GM12878 (cell line): ENCODE measurements at places on chromosomes 5 and 9. TPM values are rescaled to one million over a fixed set of nuclear protein-coding genes. Genes with fewer than 3 reads are reported as not detected.

The NDUFS6 gene
- 56.4 and 57.5 TPM in 2 replicates for total RNA-seq

The RFX3 gene
- total RNA-seq = 11.9 and 14.8 TPM in 2 replicates

The TARS1 gene
- total RNA-seq = 212 and 216 TPM in 2 replicates

The CARD19 gene
- total RNA-seq = 21.6 and 21.8 TPM in 2 replicates

The DDX4 gene
- total RNA-seq = 0.36 TPM in 1 of 2 replicates, not detected in the other

The RELL2 gene
- total RNA-seq = 15.4 and 15.7 TPM in 2 replicates

The SPINK13 gene
- total RNA-seq = not detected in 2 replicates

The TMC1 gene
- 0.23 TPM in 1 of 2 replicates, not detected in the other for total RNA-seq

DNA sequence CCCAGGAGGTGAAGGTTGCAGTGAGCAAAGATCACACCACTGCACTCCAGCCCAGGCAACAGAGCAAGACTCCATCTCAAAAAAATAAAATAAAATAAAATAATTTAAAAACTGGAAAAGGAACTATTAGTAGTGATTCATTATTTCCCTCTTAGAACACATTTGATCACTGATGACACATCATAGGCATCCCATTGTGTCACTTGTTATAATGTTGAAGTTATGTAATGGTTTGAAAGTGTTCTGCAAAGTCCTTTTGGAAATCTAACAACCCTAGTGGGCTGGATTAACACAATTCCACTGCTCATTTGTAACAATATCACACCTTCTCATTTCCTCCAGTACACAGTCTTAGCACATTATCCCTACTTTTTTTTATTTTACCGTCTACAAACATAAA, 81.8 kb upstream of the LMNB1 start:
- H3K4me1 ChIP-seq = no peaks in the 10 kb centered on the region
- DNase-seq = no peak
- no peak overlapping the region for H3K27ac ChIP-seq
- no peaks in the 10 kb centered on the region for H3K27me3 ChIP-seq
- no peaks in the 10 kb centered on the region for H3K36me3 ChIP-seq

DNA sequence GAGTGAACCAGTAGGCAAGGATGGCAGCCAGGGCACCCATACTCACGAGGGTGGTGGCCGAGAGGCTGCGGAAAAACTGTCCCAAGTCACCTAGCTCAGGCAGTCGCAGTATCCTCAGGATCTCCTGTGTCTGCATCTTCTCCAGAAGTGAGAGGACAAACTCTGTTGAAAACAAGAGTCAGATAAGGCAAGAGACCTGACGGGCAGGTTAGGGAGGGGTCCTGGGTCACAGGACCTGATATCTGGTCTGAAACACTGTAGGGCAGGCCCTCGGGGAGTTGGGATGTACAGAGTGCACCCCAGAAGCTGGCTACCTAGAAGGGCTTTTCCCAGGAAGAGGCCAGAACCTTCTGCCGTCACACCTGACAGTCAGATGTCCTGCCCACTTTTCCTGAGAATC, 17.4 kb downstream of the ACSL6 start:
- no peaks in the 10 kb centered on the region for H3K36me3 ChIP-seq
- no peaks in the 10 kb centered on the region for H3K27me3 ChIP-seq
- DNase-seq = no peak
- H3K27ac ChIP-seq = no peak overlapping the region

DNA sequence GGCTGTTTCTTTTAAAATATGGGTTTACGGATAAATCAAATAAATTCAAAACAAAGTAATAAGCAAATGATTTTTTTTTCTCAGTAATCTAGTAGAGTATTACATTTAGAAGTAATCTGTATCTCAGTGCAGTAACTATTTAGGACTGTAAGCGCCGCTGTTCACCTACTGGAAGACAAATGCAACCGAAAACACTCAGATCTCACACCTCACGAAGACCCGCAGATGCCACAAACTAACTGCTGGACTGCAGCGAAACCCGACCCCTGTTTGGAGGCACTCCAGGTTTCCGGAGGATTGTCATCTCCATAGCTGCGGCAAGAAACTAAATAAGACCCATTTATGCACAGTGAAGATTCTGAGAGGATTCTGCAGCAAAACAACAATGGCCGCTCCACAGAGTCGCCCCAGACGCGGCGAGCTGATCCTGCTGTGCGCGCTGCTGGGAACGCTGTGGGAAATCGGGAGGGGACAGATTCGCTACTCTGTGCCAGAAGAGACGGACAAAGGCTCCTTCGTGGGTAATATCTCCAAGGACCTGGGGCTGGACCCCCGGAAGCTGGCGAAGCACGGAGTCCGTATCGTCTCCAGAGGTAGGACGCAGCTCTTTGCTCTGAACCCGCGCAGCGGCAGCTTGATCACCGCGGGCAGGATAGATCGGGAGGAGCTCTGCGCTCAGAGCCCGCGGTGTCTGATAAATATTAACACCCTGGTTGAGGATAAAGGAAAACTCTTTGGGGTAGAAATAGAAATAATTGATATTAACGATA, at the start of gene PCDHGA8:
PCDHGA8 (plus strand) TSS at position 205 of the 770 bp plus-strand sequence; CDS start at position 386, 181 bp downstream.
- H3K36me3 ChIP-seq = no peaks in the 10 kb centered on the region
- H3K27me3 ChIP-seq = no peaks in the 10 kb centered on the region
- DNase-seq = no peak
- no peak within 1 kb of the TSS for H3K4me3 ChIP-seq
- no peak within 1 kb of the TSS for H3K27ac ChIP-seq
- no peaks in the 10 kb centered on the region for H3K4me1 ChIP-seq

GRCh38 chr5:146188358-146188757, 5.9 kb upstream of the LARS1 start:
- H3K4me1 ChIP-seq = no peaks in the 10 kb centered on the region
- H3K36me3 ChIP-seq = no peaks in the 10 kb centered on the region
- no peak overlapping the region for H3K27ac ChIP-seq
- no peak for DNase-seq
- no peak overlapping the region for H3K4me3 ChIP-seq

GRCh38 chr5:57592236-57592635, 109.6 kb upstream of the ACTBL2 start:
- no peak for DNase-seq
- H3K36me3 ChIP-seq = no peaks in the 10 kb centered on the region
- no peak overlapping the region for H3K27ac ChIP-seq
- H3K4me1 ChIP-seq = no peaks in the 10 kb centered on the region
- no peaks in the 10 kb centered on the region for H3K27me3 ChIP-seq
- no peak overlapping the region for H3K4me3 ChIP-seq

- H3K27ac ChIP-seq = no peak overlapping the region
- no peak for DNase-seq
- H3K27me3 ChIP-seq = no peaks in the 10 kb centered on the region
- no peak overlapping the region for H3K4me3 ChIP-seq
- 0 out of 2 replicates have a peak, but pooled peaks cover 4% of the 10 kb centered on the region for H3K4me1 ChIP-seq
Observed at GRCh38 chr5:136159457-136159856, 26.8 kb downstream of the SMAD5 start.

- H3K4me3 ChIP-seq = no peak overlapping the region
- no peaks in the 10 kb centered on the region for H3K4me1 ChIP-seq
- H3K27ac ChIP-seq = no peak overlapping the region
- DNase-seq = no peak
Observed at GRCh38 chr5:51449026-51449425, 65.8 kb downstream of the ISL1 start.
